Bone marrow (tissue), 2 donors: ENCODE measurements at places on chromosomes 5 and 9.

- no peak for DNase-seq
Observed at GRCh38 chr5:116738239-116738614, 163.6 kb upstream of the SEMA6A start.

GRCh38 chr5:95984287-95984938 is 22.8 kb upstream of the ELL2 start:
- DNase-seq, result no peak

GRCh38 chr5:106755066-106755465 is 915.7 kb downstream of the EFNA5 start:
- no peak for DNase-seq

DNA sequence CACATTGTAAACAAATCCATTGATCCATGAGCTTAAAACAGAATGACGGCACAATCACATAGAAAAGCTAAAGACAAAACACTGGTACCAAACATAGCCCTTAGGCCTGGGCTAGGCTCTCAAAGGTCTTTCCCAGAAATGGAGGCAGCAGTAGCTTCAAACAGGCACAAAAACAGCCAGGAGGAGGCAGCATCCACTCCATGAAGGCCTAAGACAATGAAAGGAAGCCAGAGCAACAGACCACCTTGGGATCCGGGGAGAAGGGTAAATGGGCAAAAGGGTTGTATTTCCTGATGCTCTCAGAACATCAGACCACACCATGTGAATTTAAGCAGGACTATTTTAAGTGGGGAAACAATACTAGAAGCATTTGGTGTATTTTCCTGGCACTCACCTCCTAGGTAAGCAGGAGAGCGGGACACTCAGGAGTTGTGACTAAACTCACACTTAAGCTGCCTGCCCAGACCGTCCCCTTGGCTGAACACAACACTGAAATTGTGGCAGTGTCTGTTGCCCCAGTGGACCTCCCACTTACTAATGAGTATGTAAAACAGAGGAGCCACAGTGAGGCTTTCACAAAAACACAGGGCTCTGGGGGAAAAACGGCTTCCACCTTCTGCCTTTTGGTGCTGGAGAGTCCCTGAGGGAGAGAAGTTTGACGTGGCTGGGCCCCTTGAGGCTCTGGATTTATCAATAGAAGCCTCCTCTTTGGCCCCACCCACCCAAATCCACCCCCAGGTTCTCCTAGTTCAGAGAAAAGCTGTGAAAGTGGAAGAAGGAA is 11.9 kb downstream of the GNPDA1 start:
- DNase-seq, result peak; percentile 3

DNA sequence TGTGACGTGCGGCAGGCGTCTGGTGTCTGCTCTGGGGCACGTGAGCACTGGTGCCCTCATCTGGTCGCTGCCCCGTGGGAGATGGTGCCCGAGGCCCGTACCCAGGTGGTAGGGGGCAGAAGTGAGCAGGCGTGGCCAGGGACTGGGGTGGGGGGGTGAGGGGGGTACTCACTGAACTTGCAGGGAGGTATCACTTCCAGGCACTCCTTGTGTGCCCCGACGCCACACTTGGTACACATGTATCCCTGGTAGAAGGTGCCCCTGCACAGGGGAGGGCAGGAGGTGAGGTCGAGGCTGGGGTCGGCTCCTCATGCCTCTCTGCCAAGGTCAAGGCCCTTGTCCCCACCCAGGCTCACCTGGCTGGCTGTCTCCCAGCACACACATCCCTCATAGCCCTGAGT is 45.2 kb upstream of the SARDH start:
- no peak for DNase-seq

GRCh38 chr5:139204196-139204595 is 6.0 kb upstream of the SIL1 start:
- DNase-seq, result no peak
